ENCODE measurements at places on chromosomes 7 and 10.

DNA sequence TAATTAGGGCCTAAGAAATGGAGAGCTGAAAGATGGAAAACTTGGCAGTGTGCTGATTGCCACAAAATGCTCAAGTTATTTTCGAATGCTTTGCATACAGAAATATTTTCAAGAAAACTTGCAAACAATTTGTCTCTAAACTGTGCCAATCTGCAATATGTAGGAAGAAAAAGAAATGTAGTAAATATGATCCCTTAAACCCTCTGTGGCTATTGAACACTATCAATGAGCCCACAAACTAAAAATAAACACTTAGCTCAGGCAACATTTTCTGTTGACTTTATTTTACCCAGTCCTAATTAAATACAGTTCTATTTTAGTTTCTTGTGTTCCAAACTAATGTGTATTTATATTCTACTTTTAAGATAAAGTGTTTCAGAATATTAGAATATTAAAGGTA lies 342.1 kb downstream of the SEMA3D start:
- DNase-seq, result no peak

- no peak for DNase-seq
Observed at GRCh38 chr7:3950249-3950648, 649.2 kb downstream of the SDK1 start.

DNA sequence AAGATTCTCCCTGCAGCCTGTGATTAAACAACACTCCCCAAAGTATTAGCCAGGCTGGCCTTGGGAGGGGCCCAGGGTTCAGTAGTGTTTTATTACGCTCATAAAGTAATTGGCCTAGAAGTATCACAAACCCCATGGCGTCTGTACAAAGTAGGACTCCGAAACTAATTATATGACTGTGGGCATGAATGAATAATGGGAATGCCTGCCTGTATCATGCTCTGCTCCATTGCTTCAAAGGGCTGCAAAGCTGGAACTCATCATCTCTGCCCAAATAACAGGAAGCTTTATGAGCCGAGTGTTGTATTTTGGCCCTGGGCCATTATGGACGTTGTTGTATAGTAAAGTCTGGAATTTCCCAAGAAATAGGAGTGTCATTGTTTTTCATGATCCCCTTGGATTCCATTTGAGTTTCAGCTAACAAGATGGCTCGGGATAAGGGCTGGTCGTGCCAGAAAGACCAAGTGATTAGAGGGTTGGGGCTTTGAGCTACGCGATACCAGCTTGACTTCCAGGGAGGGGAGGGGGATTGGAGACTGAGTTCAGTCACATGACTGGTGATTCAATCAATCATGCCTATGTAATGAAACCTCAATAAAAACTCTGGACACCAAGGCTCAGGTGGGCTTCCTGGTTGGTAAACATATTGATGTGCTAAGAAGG lies 65.3 kb upstream of the NPTX2 start:
- no peak for DNase-seq

- no peak for DNase-seq
Observed at GRCh38 chr10:49579621-49580020, 30.5 kb upstream of the SLC18A3 start.

All from putamen (tissue), 1 donor.